ENCODE measurements at places on chromosomes 2 and 18.

- no peak for DNase-seq
Observed at GRCh38 chr2:133780997-133781513, 212.8 kb upstream of the NCKAP5 start.

- no peak for DNase-seq
Observed at GRCh38 chr2:173171321-173171720, 95.7 kb downstream of the MAP3K20 start.

- DNase-seq, result no peak
Observed at GRCh38 chr18:49026501-49027373, 76.0 kb upstream of the SMAD7 start.

DNA sequence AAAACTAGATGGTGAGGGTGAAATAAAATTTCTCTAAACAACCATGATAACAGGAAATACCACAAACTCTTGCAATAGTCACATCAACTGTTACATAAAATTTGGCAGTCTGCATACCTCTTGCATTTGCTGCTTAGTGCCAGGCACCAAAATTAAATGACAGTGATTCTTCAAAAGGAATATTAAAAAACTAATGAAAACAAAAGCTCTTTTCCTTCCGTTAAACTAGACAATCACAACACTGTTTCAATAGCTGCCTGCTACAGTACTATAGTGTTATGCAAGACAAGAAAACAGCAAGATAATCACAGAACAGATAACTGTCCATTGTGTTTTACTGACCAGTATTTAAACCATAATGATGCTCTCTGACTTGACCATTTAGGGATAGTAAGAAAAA, 239.0 kb upstream of the SMAD7 start:
- no peak for DNase-seq

- DNase-seq, result no peak
Observed at GRCh38 chr2:23516520-23517256, 131.7 kb downstream of the KLHL29 start.

DNA sequence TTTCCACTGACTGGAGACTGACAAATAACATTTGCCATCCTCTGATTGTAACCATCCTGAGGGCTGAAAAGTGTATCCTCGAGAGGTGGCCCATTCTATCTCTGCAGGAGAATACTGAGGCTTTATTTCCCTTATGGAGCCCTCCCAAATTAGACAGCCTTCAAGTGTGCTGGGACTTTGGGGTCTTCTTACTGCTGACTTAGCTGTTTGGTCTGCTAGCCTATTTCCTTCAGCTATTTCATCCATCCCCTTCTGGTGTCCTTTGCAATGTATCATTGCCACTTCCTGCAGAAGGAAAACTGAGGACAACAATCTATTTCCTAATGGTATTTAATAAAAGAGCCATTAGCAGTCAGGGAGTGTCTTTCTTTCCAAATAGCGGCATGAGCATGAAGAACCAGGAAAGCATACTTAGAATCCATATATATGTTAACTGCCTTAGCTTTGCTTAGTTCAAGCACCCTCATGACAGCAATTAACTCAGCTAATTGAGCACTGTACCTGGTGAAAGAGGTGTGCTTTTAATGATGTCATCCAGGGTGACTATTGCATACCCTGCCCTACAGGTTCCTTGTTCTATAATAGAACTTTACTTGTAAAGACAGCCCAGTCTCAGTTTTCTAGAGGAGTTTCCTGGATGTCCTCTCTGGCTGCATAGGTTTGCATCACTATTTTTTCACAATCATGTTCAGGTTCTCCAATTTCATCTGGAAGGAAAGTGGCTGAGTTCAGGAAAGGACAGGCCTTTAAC, 24.0 kb downstream of the CMPK2 start:
- DNase-seq, result no peak

- no peak for DNase-seq
Observed at GRCh38 chr2:114859726-114860510, 417.5 kb downstream of the DPP10 start.

GRCh38 chr2:69369802-69370201, 17.2 kb downstream of the GFPT1 start:
- no peak for DNase-seq

DNA sequence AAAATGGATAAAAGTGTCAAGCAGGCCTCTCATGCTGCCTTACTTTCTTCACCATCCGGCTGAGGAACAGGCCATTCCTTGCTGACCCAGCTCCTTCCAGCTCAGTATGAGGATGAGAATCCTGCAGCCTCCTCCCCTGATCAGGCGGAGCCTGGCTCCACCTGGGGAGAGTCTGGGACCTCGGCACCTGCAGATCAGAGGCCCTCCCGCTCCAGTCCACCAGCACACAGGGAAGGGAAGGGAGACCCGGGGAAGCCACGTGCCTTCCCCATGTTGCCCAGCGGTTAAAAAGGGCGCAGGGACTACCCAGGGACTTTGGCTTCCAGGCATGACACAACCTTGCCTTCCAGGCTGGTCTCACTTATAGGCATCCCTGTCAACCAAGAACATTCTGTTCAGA, 172.0 kb downstream of the NDUFA10 start:
- DNase-seq, result no peak

GRCh38 chr2:142065700-142066099, 65.1 kb downstream of the LRP1B start:
- DNase-seq, result no peak

- DNase-seq, result no peak
Observed at GRCh38 chr2:117056376-117056748, 758.1 kb upstream of the DDX18 start.

DNA sequence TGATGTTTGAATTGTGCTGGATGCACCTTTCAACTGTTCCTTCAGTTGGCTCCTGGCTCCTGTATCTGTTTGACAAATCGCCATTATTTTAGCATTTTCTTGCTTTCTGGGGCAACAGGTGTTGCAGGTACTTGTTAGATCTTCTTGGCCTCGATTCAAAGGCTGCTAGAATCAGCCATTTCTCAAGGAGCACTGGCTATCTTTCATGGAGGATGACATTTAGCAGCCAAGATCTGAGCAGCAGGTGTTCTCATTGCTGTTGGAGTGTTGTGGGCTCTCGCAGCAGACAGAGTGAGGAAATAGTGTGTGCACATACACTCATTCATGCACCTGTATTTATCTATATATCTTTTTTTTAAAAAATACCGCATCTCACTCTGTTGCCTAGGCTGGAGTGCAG, 52.2 kb downstream of the INPP5D start:
- DNase-seq, result no peak

GRCh38 chr2:150487537-150488429, at the start of gene RND3:
TSS of gene RND3 (minus strand) at chr2:150487667. CDS start at chr2:150487417, 250 bp downstream.
- DNase-seq, result no peak

- no peak for DNase-seq
Observed at GRCh38 chr2:190607014-190607597, 41.8 kb upstream of the NAB1 start.

DNA sequence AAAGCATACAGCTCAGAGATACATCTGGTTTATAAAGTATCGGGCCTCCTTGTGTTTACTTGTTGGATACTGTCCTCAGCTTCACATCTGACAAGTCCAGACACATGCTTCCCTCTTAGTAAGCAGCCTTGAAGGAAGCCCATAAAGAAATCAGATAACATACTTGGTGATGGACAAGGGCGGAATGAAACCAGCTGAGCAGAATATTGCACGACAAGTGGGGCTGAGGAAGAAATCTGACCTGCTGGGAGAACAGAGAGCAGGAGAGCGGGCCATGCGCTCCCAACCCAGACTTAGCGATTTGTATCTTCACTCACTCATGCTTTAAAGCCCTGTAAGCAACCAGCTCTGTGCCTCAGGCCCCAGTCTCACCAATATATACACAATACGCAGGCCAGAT, 208.4 kb downstream of the CDH20 start:
- DNase-seq, result no peak

DNA sequence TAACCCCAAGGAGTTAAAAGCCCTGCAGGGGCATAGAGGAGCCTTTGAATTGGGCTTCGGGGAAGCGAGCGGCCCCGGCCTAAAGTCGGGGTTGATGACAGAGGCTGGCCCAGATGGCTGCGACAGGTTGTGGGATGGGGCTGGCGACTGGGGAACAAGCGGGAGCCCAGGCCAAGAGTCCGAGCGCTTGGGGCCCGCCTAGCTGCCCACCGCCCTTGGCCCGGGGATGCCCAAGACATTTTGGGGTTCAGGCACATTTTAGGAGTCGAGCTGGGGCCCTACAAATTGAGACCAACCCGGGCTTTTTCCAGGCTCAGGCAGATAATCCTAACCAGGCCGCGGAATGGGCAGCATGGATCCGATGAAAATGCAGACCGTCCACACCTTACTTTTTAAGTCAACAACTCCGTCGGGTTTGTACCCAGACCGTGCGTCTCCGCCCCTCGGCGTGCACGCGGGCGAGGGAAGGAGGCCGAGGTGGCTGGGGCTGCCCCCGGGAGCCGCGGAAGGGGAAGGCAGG, 507 bp downstream of the RTKN start:
- DNase-seq, result no peak

DNA sequence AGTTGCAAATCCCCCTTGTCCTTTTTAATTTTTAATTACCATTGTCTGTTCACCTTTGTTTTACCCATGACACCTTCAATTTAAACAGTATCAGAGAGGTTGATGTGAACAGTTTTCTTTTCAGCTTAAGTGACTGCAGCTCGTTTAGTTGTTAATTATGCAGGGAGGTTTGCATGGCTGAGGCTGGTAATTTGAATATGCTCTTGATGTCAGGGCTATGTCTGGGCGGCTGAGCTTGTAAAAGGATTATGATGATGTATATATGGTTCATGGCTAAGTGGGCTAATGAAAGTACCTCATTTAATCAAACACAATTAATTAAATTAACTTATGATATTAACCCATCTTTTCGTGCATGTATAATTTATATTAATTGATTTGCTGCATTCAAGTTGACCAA, 822.1 kb downstream of the GALR1 start:
- DNase-seq, result no peak

- DNase-seq, result no peak
Observed at GRCh38 chr18:54387631-54388030, 29.9 kb downstream of the C18orf54 start.

- no peak for DNase-seq
Observed at GRCh38 chr2:133407341-133407740, 160.9 kb downstream of the NCKAP5 start.

GRCh38 chr2:175449616-175450015, 268.1 kb upstream of the ATP5MC3 start:
- no peak for DNase-seq

- no peak for DNase-seq
Observed at GRCh38 chr2:132414081-132414480, 2.5 kb upstream of the GPR39 start.

GRCh38 chr2:169275696-169276444, 86.5 kb downstream of the LRP2 start:
- DNase-seq, result no peak
